ENCODE measurements at places on chromosomes 4 and X.
A peak's percentile ranks its signal among the peaks of the same experiment; 100 is the strongest.

- no peak for DNase-seq
Measured at GRCh38 chrX:120559804-120560203, 958 bp downstream of the CUL4B start.

DNA sequence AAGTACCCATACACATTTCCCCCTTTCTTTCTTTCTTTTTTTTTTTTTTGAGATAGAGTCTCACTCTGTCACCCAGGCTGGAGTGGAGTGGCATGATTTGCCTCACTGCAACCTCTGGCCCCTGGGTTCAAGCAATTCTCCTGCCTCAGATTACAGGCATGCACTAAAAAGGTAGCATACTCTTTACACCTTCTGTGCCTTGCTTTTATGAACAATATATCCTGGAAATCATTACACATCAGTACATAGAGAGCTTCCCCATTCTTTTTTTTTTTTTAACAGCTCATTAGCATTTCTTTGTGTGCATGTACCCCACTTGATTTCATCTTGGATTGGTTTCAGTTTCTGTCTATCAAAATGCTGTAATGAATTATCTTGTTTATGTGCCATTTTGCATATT, 18.6 kb upstream of the HSD17B10 start:
- DNase-seq: no peak

DNA sequence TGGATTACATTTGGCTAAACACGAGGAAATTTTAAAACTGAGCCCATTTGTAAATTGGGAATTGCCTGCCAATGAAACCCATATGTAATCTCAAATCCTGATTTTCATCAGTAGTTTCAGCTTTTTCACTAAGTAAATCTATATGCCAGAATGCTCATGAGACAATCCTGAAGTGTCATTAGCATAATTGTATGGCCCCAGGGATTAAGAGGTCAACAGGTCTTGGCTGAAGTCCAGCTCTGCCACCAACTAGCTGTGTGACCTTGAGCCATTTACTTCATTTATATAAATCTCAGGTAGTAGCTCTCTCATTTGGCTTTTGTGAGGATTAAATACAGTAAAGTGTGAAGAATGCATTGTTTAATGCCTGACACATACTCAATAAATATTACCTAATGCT, 320.5 kb upstream of the EMCN start:
- no peak for DNase-seq

GRCh38 chrX:72604112-72604511, 31.5 kb upstream of the HDAC8 start:
- DNase-seq: no peak

GRCh38 chr4:15562114-15562513, 92.4 kb downstream of the CC2D2A start:
- DNase-seq: no peak

DNA sequence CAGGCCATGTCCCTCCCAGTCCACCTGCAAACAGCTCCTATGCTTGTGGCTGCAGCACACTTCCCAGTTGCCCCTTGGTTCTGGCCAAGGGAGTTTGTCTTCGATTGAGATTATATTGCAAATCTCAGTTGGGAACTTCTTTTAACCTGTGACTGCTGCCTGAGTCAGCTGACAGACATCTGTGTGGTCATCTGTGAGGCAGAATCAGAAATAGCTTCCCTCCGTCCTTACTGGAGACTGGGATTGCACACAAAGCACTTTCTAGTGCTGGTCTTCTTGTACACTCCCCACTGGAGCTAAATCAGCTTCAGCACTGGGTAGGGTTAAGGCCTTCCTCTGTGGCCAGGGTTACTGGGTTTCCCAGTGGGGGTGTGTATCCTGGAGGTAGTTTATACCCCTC, 34.3 kb downstream of the ZNF330 start:
- peak; percentile 38 for DNase-seq

- DNase-seq: no peak
Measured at GRCh38 chr4:86872135-86872534, 20.1 kb downstream of the C4orf36 start.

- DNase-seq: no peak
Measured at GRCh38 chr4:189834616-189835015, 106.1 kb upstream of the FRG1 start.

- DNase-seq: no peak
Measured at GRCh38 chr4:146112389-146112788, 63.1 kb upstream of the LSM6 start.

GRCh38 chr4:136818811-136819330, 713.4 kb downstream of the PCDH18 start:
- DNase-seq: no peak

- DNase-seq: no peak
Measured at GRCh38 chrX:1511829-1512228, 25.2 kb downstream of the P2RY8 start.

- no peak for DNase-seq
Measured at GRCh38 chr4:67632492-67632891, 68.5 kb downstream of the UBA6 start.

GRCh38 chr4:150874338-150875226, 140.5 kb downstream of the LRBA start:
- DNase-seq: no peak

GRCh38 chr4:112931001-112931400, 118.5 kb upstream of the ANK2 start:
- DNase-seq: no peak

GRCh38 chrX:16839852-16840460, 30.2 kb downstream of the RBBP7 start:
- DNase-seq: peak; percentile 76

Data from fibroblast of skin of right biceps (primary cell).